ENCODE measurements at places on chromosomes 16 and 17. TPM values are rescaled to one million over a fixed set of nuclear protein-coding genes. Genes with fewer than 3 reads are reported as not detected.

- DNase-seq = no peak
These were observed 25.0 kb downstream of the FAM20A start for GRCh38 chr17:68576137-68576536.

DNA sequence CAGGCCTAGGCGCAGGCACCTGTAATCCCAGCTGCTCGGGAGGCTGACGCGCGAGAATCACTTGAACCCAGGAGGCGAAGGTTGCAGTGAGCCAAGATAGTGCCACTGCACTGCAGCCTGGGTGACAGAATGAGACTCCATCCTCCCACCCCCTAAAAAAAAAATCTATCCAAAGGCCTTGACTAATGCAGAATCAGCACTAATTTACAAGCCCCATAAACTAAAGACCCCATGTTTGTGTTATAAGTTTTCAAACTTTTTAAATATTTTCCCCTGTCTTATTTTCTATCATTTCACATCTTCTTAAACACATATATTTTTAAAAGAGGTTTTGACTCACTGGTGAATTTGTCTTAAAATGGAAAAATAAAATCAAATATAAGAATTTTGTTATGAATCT is 713.1 kb downstream of the WWOX start:
- DNase-seq = no peak

- no peak for DNase-seq
These were observed 1.5 kb downstream of the TAOK2 start for GRCh38 chr16:29975134-29975538.

- DNase-seq = no peak
These were observed 13.7 kb downstream of the HOXB4 start for GRCh38 chr17:48564188-48565021.

DNA sequence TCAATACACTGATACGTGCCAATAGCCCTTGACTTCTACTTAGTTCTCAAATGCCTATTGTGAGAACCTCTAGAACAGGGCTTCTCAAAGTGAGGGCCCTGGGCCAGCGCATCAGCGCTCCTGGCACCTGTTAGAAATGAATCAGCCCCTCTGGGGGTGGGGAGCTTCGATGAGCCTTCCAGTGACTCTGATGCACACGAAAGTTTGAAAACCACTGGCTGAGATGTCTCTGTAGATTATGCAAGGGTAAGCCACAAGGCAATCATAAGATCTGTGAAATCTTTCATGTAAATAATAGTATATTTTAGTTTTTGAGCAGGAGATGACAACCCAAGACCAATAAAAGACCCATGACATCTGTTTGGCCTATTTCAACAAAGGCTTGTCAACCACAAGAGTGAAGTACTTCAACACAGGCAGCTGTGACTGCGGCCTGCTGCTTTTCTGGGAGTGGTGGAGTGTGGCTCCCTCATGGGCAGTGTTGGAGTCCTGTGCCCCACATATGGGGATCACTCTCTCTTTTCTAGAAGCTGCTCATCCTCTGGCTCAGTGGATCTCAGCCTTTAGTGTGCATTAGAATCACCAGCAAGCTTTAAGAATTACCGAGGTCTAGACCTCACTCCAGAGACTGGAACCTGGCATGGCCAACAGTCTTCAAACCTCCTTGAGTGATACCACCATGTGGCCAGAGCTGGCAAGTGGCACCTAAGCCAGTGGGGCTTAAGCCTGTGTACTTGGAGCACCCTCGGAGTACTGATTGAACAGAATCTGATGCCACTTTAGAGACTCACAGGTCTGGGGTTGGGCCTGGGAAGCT is 5.8 kb downstream of the MTHFSD start:
- DNase-seq = no peak

The GFAP gene
- total RNA-seq = 0.46 TPM

The LYRM9 gene
- 25.5 TPM for total RNA-seq

The CCL17 gene
- not detected for total RNA-seq

The TMEM132E gene
- total RNA-seq = 0.21 TPM

The IL17C gene
- not detected for total RNA-seq

All from neural progenitor cell (in vitro differentiated cells).